ENCODE measurements at places on chromosomes 16 and 17.
A peak's percentile ranks its signal among the peaks of the same experiment; 100 is the strongest.

DNA sequence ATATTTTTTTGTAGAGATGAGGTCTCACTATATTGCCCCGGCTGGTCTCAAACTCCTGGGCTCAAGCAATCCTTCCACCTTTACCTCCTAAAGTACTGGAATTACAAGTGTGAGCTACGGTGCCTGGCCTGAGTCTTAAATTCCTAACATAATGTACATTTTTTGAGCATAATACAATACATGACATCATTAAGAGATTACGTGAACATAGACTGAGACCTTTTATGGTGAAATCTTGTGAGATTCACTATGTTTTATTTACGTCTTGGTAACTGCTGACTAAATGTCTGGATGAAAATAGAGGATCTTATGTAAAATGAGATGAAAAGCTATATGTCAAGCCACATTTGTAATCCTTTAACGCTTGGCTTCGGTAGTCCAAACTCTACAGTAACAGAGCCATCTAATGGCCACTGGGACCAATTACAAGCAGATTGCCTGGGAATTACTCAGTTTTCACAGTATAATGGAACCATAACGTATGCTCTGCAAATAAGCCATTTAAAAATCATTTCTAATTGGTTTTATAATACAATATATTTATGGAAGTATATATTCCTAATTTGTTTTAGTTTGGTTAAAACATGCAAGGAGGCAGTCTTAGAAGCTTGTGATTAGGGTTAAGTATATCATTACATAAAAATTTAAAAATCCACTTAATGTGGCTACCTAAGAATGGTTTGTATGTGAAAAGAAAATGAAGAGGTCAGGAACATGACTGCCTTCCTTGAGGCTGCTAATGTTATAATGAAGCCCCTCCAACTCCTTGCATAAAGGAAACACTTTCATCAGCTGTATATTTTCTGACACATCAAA is 8.1 kb upstream of the EFCAB13 start:
- DNase-seq: peak; percentile 83

- no peak for DNase-seq
Observed at GRCh38 chr17:40179923-40180659, 2.8 kb downstream of the RAPGEFL1 start.

DNA sequence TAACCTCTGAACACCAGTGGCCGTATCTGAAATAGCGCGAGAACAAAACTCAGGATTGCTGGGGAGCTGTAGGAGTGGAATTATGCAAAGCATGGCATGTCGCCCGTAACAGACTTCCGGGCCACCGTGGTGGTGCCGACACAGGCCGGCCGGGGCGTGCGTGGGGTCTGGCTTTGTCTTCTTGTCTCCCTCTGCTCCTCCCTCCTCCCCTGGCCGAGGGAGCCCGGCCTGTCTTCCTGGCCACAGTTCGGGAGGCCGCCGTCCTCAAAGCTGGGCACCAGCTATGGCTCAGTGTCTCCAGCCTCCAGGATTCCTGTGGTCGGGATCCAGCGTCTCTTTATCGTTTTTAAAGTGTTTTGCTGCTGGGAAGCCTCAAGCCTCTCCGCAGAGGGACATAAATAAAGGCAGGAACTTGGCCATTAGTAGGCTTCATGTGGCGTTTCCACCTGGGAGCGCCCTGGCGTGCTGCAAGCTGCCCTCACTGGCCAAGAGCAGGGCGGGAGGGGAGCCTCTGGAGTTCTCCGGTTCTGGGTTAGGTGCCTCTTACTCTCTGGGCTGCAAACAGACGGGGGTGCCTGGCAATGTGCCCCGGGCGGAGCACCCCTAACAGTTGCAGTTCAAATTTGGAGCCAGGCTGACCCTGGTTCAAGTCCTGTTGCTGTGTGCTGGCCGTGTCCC is 22.0 kb upstream of the NPTX1 start:
- no peak for DNase-seq

DNA sequence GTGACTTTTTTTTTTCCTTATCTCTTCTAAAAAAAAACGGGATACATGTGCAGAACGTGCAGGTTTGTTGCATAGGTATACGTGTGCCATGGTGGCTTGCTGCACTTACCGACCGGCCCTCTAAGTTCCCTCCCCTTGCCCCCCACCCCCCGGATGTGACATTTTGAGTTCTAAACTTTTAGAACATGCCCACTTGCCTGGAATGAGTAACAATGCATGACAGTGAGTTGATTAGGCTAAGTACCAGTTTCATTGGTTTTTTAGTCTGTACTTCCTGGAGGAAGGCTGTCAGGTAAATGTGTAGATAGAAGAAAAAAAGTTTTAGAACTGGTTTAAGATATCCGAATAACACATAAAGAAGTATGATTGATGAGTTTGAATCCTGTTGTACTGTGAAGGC is 4.0 kb downstream of the BPTF start:
- DNase-seq: no peak

DNA sequence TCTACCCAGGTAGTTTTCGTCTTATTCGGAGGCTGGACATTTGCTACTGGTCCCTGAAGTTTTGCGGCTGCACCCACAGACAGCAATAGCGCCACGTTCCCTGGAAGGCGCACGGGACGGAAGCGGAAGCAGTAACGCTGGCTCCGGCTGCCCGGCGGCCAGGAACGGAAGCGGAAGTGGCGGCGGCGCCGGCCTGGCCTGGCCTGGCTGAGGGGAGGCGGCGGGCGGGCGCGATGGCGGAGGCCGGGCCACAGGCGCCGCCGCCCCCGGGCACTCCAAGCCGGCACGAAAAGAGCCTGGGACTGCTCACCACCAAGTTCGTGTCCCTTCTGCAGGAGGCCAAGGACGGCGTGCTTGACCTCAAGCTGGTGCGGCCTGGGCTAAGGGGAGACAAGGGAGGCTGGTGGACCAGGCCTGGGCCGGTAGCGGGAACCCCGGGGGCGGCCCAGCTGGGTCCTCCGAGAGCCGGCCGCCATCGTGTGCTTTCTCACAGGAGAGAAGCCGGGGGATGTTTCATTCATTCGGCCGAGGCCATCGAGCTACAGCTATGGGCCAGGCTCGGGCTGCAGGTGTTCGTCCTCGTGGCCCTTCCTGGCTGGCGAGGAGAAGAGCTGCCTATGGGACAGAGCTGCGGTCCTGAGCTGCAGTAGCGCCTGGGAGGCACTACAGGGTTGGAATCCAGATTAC is at the start of gene E2F4:
E2F4 (plus strand) TSS at position 161 of the 687 bp plus-strand sequence; CDS start at position 234, 73 bp downstream.
- peak; percentile 85 for DNase-seq

DNA sequence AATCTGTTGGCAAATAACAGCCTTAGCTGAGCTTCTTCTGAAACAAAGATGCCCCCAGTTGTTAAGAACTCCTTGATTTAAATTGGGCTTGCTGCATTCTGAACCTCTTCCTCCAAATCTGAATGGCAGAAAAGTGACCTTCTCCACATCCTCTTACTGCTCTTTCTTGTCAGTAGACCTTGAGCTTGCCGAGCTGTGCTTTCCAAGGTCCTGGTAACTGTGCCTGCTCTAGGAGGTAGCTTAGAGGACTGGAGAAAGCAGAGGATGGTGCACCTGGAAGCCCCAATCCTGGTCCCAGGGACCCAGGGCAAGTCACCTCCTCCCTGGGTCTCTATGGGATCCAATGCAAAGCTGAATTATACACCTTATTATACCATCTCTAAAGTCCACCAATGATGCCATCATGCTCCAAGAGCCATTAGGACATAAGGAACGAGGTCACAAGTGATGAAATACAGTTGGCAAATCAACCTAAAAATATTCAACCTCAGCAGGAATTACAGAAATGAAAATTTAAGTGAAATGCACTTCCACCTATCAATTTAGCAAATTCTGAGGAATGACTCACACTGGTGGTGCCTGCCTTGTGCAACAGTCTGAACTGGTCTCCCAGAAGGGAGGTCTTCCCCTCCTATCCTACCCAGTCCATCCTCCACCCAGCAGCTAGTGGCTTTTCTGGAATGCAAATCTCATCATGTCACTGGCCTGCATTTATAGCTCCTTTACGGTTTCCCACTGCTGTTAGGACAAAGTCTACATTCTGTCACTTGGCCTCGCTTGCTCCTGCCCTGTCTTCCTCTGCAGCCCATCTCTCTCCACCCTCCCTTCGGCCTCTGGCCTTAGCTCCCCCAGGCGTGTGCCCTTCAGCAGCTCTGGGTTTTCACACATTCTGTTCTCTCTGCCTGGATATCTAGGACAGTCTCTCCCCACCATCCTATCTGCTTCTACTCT is 36.6 kb downstream of the TOM1L2 start:
- no peak for DNase-seq

GRCh38 chr16:55435387-55435786 is 43.6 kb upstream of the MMP2 start:
- no peak for DNase-seq

DNA sequence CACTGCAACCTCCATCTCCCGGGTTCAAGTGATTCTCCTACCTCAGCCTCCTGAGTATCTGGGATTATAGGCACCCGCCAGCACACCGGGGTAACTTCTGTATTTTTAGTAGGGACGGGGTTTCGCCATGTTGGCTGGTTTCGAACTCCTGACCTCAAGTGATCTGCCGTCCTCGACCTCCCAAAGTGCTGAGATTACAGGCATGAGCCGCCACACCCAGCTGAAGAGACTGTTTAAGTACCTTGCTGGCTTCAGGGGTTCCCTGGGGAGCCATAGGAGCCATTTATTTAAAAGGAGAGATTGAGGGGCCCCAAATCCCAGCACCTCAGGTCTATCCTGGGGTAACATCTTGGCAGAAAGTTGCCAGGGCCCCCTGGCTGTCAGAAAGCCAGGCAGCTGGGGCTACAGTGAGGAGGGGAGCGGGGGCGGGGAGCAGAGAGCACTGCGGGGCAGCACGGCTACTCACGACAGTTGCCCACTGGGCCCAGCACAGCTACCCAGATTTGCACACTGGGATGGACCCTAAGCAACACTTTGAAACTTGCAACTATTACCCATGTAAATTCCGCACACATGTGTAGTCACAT is 1.6 kb downstream of the SNAI3 start:
- no peak for DNase-seq

DNA sequence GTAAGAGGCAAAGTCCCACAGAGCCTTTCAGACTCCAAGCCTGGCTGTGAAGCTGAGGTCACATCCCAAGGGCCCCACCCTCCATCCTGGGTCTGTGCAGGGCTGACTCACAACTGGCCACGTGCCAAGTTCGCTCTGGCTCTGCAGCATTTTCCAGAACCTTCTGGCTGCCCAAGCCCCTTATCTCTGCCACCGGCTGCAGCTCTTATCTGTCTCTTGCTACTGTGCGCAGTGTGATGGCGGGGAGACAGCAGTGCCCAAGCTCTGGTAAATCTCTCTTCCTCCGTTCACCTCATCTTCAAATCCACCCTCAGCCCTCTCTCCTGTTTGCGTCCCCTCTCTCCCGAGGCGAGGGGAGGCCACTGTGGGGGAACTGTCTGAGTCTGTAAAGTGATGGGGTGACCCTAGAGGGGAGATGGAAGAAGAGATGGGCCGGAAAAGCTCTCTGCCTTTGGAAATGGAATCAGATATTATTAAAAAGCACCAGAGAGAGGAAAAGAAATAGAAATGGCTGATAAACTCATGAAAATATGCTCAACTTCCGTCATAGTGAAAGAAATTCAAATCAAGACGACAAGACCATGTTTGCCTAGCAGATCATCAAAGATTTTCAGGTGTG is 162.7 kb upstream of the CDC42EP4 start:
- DNase-seq: no peak

GRCh38 chr17:40121181-40122135 is at the start of gene MSL1:
MSL1 (plus strand) TSS chr17:40121971; CDS start chr17:40122613, 642 bp downstream.
- peak; percentile 76 for DNase-seq

DNA sequence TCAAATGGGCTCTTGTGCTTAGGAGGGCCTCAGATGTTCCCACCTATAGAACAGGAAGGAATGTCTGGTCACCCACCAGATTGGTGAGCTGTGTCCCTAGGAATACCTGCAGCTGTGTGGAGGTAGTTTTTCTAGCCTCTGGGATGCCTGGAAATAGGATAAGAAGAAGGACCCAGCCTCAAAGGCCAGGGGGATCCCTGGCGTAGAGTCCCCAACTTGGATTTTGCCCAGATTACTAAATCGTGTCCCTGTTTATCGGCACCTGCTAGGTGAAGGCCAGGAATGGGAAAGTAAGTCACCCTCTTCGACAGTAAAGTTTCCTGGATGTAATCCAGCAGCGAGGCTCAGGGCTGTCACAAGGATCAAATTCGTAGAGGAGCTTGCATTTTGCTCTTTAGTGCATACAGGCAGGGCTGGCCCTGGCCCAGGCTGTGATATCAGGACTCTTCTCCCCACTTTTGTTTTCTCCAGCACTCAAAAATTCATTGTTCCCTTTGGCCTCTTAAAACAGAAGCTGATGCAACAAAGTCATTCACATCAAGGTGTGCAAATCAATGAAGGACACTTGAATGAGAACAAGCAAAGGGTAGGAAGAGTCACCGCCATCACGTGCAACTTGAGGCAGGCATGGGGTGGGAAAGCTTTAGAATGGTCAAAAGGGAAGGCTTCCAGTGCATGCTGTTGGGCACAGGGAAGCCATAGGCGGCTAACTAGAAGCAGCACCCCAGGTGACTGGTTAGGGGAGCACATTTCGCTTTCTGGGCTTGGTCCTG is 7.5 kb downstream of the SLC13A2 start:
- DNase-seq: no peak

DNA sequence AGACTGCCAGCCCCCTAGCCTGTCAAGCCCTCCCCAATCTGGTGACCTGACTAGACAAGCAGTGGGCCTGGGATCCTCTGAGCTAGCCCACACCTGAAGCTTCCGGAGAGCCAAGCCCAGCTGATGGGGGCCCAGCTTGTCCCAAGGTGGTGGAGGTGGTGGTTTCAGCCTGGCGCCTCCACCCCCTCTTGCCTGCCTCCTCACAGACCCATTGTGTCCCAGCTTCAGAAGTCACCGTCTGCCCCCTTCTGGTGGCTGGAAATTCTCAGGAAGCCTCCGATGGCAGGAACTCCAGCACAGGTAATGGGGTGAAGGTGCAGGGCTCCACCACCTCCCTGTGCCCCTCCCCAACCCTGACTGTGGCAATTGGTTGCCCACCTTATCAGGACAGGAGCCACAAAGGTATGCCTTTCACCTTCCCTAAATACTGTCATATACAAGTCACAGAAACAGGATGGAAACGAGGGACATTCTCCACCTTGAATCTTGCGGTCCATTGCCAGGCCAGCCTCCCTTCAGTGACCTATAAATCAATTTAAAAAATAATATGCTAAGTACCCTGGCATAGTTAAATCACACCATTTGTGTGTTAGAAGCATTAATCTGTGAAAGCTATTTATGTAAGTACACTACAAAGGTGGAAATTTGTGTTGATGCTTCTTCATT is 66.0 kb upstream of the ZNF423 start:
- DNase-seq: peak; percentile 24

DNA sequence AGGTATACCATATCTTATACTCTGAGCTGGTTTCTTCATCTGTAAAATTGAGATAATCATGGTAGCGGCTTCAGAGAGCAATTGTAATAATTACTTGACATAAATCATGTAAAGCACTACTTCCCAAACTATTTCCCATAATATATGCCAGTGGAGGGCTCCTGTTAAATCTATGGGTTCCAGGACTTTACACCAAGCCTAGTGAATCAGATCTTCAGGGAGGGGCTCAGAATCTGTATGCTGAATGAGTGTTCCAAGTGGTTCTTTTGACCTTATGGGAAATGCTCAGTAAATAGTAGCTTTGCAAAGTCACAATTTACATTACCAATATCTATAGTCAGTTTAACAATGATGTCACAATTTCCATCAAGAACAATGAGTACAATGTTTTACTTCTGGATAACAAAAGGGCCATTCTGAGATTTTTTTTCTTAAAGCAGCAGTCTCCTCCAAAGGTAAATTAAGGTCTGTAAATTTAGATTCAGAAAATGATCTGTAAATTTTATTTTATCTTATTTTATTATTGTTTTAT is 50.9 kb upstream of the NLK start:
- DNase-seq: peak; percentile 69

GRCh38 chr16:3642397-3643094 is 11.9 kb upstream of the DNASE1 start:
- DNase-seq: no peak

- peak; percentile 62 for DNase-seq
Observed at GRCh38 chr16:85275533-85276249, 163.4 kb upstream of the CIBAR2 start.
